Glutamatergic neuron (in vitro differentiated cells): ENCODE measurements at places on chromosomes 1 and 21. TPM values are rescaled to one million over a fixed set of nuclear protein-coding genes. Genes with fewer than 3 reads are reported as not detected.

GRCh38 chr1:161260376-161261260 is 2.1 kb downstream of the PCP4L1 start:
- H3K4me3 ChIP-seq = no peak overlapping the region
- H3K27ac ChIP-seq = no peak overlapping the region
- peaks cover 22% of the 10 kb centered on the region for H3K4me1 ChIP-seq
- DNase-seq = no peak
- peaks cover 17% of the 10 kb centered on the region for H3K27me3 ChIP-seq

DNA sequence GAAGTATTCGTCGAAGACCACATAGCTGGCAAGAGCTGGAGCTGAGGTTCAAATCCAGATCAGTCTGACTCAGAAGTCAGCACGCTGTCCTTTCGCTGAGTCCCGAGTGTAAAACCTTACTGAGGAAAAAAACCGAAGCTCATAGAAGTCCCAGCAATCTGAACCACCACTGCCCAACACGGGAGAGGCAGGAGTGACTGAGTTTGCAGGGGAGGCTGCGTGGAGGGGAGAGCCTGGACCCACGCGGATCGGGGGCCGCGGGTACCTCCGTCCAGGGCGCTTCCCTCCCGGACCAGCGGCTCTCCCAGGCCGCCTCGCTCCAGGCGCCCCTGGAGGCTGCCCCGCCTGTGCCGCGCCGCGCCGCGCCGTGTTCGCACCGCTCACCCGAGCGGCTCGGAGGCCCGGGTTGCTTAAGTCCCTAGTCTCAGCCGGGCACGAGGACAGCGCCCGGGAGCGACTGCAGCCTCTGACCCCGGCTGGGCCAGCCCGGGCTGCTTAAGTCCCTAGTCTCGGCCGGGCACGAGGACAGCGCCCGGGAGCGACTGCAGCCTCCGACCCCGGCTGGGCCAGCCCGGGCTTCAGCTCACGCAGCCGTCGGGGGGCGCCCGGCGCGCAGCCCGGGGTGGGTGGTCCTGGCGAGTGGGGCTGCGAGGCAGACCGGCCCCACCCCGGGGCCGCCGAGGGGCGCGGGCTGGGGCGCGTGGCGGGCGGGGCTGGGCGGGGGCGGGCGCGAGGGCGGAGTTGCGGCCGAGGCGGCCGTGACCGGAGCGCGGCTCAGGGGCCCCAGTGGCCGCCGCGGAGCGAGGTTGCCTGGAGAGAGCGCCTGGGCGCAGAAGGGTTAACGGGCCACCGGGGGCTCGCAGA is at the start of gene ADAMTSL4:
Gene ADAMTSL4, plus strand, starts transcription at position 777 of the 864 bp plus-strand sequence. CDS start 2,881 bp downstream, outside the sequence.
- no peak within 1 kb of the TSS for H3K27ac ChIP-seq
- H3K4me1 ChIP-seq = no peaks in the 10 kb centered on the region
- peaks cover 10% of the 10 kb centered on the region for H3K27me3 ChIP-seq
- H3K36me3 ChIP-seq = no peaks in the 10 kb centered on the region
- peak within 1 kb of the TSS; percentile 85 for H3K4me3 ChIP-seq

GRCh38 chr1:230658691-230659090 is 16.4 kb downstream of the COG2 start:
- no peak overlapping the region for H3K4me3 ChIP-seq
- peaks cover 2% of the 10 kb centered on the region for H3K27me3 ChIP-seq
- H3K27ac ChIP-seq = no peak overlapping the region
- H3K4me1 ChIP-seq = peaks cover 13% of the 10 kb centered on the region

DNA sequence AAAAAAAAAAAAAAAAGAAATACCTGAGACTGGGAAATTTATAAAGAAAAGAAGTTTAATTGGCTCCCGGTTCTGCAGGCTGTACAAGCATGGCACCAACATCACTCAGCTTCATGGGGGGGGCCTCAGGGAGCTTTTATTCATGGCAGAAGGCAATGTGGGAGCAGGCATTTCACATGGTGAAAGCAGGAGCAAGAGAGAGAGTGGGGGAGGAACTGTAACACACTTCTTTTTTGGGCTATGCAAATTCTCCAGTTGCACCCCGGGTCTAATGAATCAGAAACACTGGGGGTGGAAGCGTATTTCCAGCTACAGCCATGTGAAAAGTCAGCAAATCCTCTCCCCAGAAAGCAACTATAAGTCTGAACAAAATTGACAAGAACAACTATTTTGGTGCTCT is 11.8 kb upstream of the SOD1 start:
- DNase-seq = no peak
- no peaks in the 10 kb centered on the region for H3K36me3 ChIP-seq
- H3K4me3 ChIP-seq = no peak overlapping the region

DNA sequence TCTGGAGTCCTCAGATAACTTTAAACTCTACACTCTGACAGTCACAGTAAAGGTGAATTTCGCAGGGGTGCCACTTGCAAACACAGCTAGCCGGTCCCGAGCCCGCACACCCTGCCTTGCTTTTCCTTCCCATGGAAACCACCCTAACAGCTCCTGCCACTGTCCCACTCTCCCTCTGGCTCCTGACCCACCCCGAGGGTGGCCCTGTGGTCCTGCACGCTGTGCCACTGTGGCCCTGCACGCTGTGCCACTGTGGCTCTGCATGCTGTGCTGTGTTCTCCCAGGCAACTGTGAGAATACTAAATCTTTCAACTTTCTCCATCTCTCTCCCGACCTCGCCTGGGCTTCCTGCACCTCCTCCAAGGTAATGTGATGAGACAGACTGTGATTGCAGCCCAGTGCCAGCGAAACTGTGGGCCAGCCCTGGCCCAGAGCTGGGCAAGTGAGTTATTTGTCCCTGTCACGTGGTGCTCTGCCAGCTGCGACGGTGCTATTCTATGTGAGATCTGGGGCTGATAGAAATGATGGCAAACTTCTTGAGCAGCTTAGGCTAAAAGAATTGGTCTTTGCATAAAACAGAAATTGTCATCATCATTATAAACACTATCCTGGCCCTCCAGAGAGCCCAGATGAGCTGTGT is 63.4 kb upstream of the TARBP1 start:
- no peak overlapping the region for H3K4me3 ChIP-seq
- peaks cover 38% of the 10 kb centered on the region for H3K4me1 ChIP-seq
- no peak for DNase-seq
- no peaks in the 10 kb centered on the region for H3K36me3 ChIP-seq
- no peak overlapping the region for H3K27ac ChIP-seq

- no peak for DNase-seq
- H3K36me3 ChIP-seq = no peaks in the 10 kb centered on the region
- H3K4me1 ChIP-seq = no peaks in the 10 kb centered on the region
- H3K4me3 ChIP-seq = no peak overlapping the region
Observed at GRCh38 chr1:160859166-160859565, 3.5 kb downstream of the CD244 start.

DNA sequence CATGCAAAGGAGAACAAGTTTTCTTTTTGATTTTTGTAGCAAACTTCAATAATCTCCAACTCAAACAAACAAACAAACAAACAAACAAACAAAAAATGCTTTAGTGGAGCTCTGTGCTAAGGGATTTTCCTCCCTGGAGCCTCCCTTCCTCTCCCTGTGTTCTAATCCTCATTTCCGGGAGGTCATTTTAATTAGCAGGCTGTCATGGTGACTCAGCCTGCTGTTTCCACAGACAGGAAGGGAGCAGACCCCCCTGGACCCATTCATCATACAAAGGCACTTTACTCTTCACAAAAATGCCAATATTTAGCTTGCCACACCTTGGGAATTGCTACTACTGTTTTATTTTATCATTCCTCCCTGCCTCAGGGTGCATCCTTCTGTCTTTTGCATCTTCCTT is 61.0 kb upstream of the SPATA6 start:
- peak overlapping the region; percentile 21 for H3K4me3 ChIP-seq
- no peaks in the 10 kb centered on the region for H3K36me3 ChIP-seq
- H3K27ac ChIP-seq = peak overlapping the region; percentile 93
- DNase-seq = no peak
- H3K27me3 ChIP-seq = peaks cover 3% of the 10 kb centered on the region
- H3K4me1 ChIP-seq = peaks cover 26% of the 10 kb centered on the region

DNA sequence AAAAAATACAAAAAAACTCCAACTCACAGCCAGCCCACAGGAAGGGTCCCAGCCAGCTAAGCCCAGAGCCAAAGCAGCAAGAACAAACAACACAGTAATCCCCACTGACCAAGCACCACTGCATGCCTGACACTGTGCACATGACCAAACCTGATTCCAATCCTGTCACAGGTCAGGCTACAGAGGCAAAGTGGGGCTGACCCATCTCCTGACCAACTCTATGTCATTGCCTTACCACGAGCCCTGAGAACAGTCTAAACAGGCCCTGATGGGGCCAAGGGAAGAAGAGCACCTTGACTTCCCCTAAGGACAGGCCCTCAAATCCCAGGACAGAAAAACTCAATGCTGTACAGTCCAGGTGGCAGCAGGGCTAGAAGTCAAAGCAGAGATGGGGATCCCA is 2.4 kb downstream of the LSS start:
- H3K27ac ChIP-seq = peak overlapping the region; percentile 76
- H3K4me1 ChIP-seq = peaks cover 35% of the 10 kb centered on the region
- H3K4me3 ChIP-seq = peak overlapping the region; percentile 94
- peaks cover 14% of the 10 kb centered on the region for H3K27me3 ChIP-seq
- H3K36me3 ChIP-seq = peaks cover 3% of the 10 kb centered on the region
- no peak for DNase-seq

DNA sequence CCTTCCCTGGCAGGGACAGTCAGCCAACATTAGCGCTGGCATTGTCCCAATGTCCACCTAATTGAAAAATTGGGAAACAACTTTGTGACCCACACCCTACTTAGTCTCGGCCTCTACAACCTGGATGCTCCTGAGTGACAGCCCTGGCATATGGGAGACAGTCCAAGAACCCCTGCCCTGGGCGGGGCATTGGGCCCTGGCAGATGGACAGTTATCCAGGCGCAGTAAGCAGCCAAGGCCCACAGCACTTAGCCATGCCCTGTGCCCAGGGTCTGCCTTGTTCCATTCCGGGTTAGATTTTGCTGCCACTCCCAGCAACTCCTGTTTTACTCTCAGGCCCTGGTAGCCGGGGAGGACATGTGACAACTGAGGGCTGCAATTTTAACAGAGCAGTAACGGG is 50.3 kb downstream of the NFASC start:
- DNase-seq = no peak
- no peak overlapping the region for H3K4me3 ChIP-seq
- H3K36me3 ChIP-seq = peaks cover 9% of the 10 kb centered on the region
- no peak overlapping the region for H3K27ac ChIP-seq
- H3K27me3 ChIP-seq = peaks cover 9% of the 10 kb centered on the region

- no peaks in the 10 kb centered on the region for H3K4me1 ChIP-seq
- H3K4me3 ChIP-seq = no peak overlapping the region
- no peaks in the 10 kb centered on the region for H3K36me3 ChIP-seq
- DNase-seq = no peak
- no peak overlapping the region for H3K27ac ChIP-seq
Observed at GRCh38 chr1:193709607-193710006, 523.2 kb upstream of the B3GALT2 start.

DNA sequence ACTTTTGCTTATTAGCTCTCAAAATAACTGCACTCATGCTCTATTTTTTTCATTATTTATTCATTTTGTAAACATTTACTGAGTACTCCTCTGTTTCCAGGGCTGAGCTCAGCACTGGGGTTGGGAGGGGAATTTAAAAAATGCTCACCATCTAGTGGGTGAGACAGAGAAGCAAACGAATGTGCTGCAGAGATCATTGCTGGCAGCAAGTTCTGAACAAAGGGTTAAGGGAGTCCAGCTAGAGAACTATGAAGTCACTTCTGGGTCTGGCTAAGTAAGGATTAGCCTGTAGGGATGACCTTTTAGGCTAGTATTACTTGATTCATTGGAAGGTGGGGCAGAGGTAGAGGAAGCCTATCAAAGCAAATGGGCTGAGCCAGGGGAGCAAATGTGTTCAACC is 99.1 kb upstream of the ZNF644 start:
- H3K4me3 ChIP-seq = no peak overlapping the region
- no peaks in the 10 kb centered on the region for H3K27me3 ChIP-seq
- DNase-seq = no peak
- H3K36me3 ChIP-seq = no peaks in the 10 kb centered on the region
- H3K4me1 ChIP-seq = peaks cover 7% of the 10 kb centered on the region
- no peak overlapping the region for H3K27ac ChIP-seq

DNA sequence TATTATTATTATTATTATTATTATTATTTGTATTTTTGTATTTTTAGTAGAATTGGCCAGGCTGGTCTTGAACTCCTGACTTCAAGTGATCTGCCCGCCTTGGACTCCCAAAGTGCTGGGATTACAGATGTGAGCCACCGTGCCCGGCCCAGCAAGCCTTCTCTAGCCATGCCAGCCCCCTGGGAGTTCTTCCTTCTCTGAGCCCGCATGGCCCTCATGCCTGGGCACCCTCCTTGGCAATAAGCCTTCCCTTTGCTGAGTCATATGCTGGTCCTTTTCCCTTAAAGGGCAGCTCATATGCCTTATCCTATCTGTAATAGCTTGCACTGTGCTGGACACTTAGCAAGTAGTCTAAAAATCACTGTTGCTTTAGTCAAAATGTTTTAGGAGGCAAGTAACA is 8.5 kb upstream of the NBL1 start:
- H3K27ac ChIP-seq = no peak overlapping the region
- no peak for DNase-seq
- no peak overlapping the region for H3K4me3 ChIP-seq
- no peaks in the 10 kb centered on the region for H3K27me3 ChIP-seq

DNA sequence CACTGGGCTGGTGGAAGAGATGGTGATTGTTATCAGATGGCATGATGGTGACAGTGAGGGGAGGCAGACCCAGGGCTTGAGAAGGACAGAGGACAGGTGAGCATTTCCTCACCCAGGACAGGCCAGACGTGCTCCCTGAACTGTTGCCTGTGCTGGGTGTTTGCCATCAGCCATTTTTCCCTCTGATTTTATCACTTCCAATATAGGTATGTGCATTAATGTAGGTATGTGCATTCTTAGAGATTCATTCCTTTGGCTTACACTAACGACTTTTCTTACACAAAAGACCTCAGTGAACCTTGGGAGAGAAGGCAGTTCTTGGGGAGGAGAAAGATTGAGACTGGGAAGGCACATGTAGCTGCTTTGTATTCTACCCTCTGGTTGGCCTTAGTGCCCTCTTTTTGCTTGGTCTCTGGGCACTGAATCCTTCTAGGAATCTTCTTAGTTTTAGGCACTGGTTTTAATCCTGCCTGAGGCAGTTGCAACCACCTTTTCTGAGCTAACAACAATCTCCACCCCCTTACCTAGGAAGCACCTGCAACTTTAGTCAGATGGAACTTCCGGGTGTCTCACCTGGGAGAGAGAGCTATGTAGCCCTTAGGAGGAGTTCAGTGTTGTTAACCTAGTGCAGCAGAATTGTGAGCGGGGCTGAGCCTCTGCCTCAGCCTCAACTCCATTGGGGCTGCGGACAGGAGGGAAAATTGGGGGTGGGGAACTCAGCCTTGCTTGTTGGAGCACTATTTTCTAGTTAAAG is 30.9 kb downstream of the C1orf116 start:
- no peak overlapping the region for H3K4me3 ChIP-seq
- no peak for DNase-seq
- H3K27ac ChIP-seq = no peak overlapping the region
- H3K27me3 ChIP-seq = no peaks in the 10 kb centered on the region

Gene PLCH2
- total RNA-seq = 61.4 TPM

Gene NR1I3
- not detected for total RNA-seq

Gene S100A8
- not detected for total RNA-seq

Gene ATP6V0B
- 208 TPM for total RNA-seq

Gene SPATA21
- total RNA-seq = not detected

Gene FBXO2
- 22.2 TPM for total RNA-seq

Gene ORC1
- total RNA-seq = 3.4 TPM

Gene INAVA
- 2.4 TPM for total RNA-seq

Gene CFHR5
- total RNA-seq = not detected

Gene TENT5C
- 0.27 TPM for total RNA-seq
